ENCODE measurements at places on chromosomes 11 and 22.

GRCh38 chr11:32168924-32169323 lies 78.0 kb downstream of the RCN1 start:
- H3K4me1 ChIP-seq, result no peaks in the 10 kb centered on the region
- DNase-seq, result no peak
- H3K27me3 ChIP-seq, result no peaks in the 10 kb centered on the region
- no peak overlapping the region for H3K27ac ChIP-seq
- no peaks in the 10 kb centered on the region for H3K36me3 ChIP-seq
- H3K4me3 ChIP-seq, result no peak overlapping the region

GRCh38 chr11:102608699-102609098 lies 16.4 kb downstream of the MMP20 start:
- no peak overlapping the region for H3K27ac ChIP-seq
- no peaks in the 10 kb centered on the region for H3K27me3 ChIP-seq
- no peak for DNase-seq
- no peaks in the 10 kb centered on the region for H3K36me3 ChIP-seq

GRCh38 chr11:113043698-113044097 lies 82.5 kb downstream of the NCAM1 start:
- no peaks in the 10 kb centered on the region for H3K27me3 ChIP-seq
- H3K36me3 ChIP-seq, result no peaks in the 10 kb centered on the region
- no peak for DNase-seq
- H3K27ac ChIP-seq, result no peak overlapping the region
- no peak overlapping the region for H3K4me3 ChIP-seq

- H3K27me3 ChIP-seq, result no peaks in the 10 kb centered on the region
- no peaks in the 10 kb centered on the region for H3K4me1 ChIP-seq
- H3K4me3 ChIP-seq, result no peak overlapping the region
- H3K36me3 ChIP-seq, result no peaks in the 10 kb centered on the region
- H3K27ac ChIP-seq, result no peak overlapping the region
- DNase-seq, result no peak
Observed at GRCh38 chr11:126704096-126704495, 296.5 kb downstream of the KIRREL3 start.

DNA sequence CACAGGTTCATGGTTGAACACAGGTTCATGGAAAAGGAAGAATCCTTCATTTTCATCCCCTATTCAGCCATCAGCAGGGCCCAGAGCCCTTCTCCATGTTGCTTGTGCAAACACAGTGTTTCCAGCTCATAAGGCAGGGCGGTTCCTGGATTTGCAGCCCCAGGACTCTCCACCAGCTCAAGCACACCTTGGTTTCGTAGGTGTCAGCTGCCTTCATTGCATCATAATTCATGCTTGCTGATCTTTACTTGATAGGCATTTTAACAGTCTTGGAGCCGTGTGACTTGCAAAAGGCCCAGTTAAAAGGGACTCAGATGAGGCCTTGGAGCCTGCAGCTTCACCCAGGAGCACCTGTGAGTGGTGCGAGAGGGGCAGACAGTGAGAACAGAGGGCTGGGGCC lies 318.1 kb upstream of the B3GAT1 start:
- H3K27me3 ChIP-seq, result no peaks in the 10 kb centered on the region
- H3K36me3 ChIP-seq, result no peaks in the 10 kb centered on the region
- DNase-seq, result no peak
- peaks cover 16% of the 10 kb centered on the region for H3K4me1 ChIP-seq
- no peak overlapping the region for H3K4me3 ChIP-seq

DNA sequence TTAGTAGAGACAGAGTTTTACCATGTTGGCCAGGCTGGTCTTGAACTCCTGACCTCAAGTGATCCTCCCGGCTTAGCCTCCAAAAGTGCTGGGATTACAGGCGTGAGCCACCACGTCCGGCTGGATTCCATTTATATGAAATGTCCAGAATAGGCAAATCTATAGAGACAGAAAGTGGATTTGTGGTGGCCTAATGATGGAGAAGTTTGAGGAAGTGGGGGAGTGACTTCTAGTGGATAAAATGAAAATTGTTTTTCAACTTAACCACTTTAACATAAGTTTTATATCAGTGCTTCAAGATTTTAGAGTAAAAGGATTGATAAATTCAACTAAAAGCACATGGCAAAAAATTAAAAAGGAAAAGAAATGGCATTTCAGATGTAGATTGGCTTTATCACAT lies 66.2 kb downstream of the HIPK3 start:
- H3K4me3 ChIP-seq, result no peak overlapping the region
- no peaks in the 10 kb centered on the region for H3K27me3 ChIP-seq
- H3K4me1 ChIP-seq, result no peaks in the 10 kb centered on the region
- H3K27ac ChIP-seq, result no peak overlapping the region
- no peaks in the 10 kb centered on the region for H3K36me3 ChIP-seq
- no peak for DNase-seq

DNA sequence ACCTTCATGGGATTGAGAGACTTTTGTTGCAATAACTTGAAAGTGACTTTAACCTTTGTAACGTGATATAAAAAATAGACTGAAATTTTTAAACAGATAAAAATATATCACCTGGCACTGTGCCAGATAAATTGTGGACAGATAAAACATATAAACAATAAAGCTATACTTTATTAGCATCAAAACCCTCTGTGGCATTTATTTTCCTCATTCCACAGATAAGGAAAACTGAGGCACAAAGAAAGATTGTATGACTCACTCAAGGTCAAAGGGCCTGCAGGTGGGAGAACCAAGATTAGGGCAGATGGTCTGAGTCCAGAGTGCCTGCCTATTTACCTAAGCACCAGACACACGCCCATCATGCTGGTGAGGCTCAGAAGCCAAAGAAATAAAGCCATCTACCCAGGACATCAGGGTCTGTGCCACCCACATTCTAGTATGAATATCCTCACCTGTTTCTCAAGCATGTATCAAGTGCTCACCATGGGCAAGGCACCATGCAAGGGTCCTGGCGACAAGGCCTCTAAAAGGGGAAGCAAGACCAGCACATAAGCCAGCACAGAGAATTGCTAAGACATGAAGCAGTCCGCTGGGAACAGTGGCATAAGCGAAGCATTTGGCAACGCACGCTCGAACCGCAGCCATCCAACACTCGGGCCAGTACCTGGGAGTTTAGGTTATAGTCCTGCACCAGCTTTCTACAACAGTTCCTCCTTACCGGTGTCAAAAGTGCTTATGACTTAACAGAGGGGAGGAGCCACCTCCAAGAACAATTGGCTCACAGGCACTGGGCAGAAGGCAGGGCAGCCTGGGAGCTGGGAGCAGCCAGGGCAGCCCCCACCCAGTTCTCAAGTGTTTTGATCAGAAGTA lies 17.6 kb downstream of the MYH9 start:
- no peak for DNase-seq
- no peaks in the 10 kb centered on the region for H3K27me3 ChIP-seq
- peaks cover 51% of the 10 kb centered on the region for H3K4me1 ChIP-seq

DNA sequence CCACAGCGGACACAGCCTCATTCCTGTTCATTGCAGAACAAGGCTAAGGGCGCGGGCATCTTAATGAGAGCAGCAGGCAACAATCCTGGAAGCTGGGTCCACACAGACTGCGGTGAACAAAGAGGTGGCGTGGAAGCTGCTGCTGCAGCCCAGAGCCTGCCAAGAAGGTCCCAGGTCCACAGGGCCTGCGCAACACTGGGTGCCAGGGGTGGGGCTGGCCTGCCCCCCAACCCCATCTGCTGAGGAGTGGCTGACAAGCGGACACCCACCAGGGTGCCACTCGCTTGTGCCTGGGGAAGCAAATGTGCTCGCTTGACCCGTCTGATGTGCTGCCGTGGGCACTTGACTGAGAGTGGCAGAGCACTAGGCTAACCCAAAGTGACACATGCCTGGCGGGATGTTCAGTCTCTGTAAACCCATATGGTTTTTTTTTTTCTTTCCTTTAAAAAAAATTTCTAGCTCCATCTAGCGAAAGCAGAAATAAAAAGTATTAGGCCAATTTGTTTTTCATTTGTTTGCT lies 83.2 kb upstream of the PITPNB start:
- no peaks in the 10 kb centered on the region for H3K4me1 ChIP-seq
- H3K27ac ChIP-seq, result no peak overlapping the region
- no peaks in the 10 kb centered on the region for H3K27me3 ChIP-seq
- H3K4me3 ChIP-seq, result no peak overlapping the region

DNA sequence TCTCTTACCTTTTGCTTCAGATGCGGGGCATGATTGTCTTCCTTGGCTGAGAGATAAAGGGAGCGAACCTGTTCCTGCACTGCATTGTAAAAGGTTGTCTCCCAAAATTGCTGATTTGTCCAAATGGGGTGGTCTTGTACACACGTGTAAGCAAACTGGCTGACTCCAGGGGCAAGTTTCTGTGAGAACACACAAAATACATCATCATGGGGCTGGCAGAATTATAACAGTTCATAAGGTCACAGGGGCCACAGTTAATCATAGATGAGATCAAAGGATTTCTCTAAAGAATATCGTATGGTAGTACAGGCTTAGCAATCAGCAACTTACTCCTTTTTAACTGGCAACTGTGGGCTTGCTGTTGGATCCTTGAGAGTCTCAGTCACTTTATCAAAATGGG lies 194.3 kb downstream of the SWAP70 start:
- H3K36me3 ChIP-seq, result peaks cover 21% of the 10 kb centered on the region
- H3K27ac ChIP-seq, result no peak overlapping the region

- no peaks in the 10 kb centered on the region for H3K36me3 ChIP-seq
- H3K4me3 ChIP-seq, result no peak overlapping the region
- H3K27ac ChIP-seq, result no peak overlapping the region
- peaks cover 2% of the 10 kb centered on the region for H3K4me1 ChIP-seq
- no peak for DNase-seq
- no peaks in the 10 kb centered on the region for H3K27me3 ChIP-seq
Observed at GRCh38 chr22:48507171-48507570, 1320.5 kb downstream of the BRD1 start.

DNA sequence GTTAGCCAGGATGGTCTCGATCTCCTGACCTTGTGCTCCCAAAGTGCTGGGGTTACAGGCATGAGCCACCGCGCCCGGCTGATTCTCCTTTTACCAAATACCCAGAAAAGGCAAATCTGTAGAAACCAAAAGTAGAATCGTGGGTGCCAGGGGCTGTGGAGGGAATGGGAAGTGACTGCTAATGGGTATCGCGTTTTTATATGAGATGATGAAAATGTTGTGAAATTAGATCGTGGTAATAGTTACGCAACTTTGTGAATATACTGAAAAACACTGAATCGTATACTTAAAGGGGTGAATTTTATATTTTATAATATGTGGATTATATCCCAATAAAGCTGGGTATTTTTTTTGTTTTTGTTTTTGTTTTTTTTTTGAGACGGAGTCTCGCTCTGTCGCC lies 48.2 kb upstream of the CREB3L1 start:
- H3K4me3 ChIP-seq, result no peak overlapping the region
- H3K4me1 ChIP-seq, result peaks cover 4% of the 10 kb centered on the region
- H3K36me3 ChIP-seq, result no peaks in the 10 kb centered on the region
- peaks cover 13% of the 10 kb centered on the region for H3K27me3 ChIP-seq
- no peak for DNase-seq

GRCh38 chr11:83158357-83158786 lies 1.4 kb downstream of the PCF11 start:
- no peak for DNase-seq
- H3K4me1 ChIP-seq, result peaks cover 13% of the 10 kb centered on the region
- H3K27ac ChIP-seq, result no peak overlapping the region
- peak overlapping the region; percentile 95 for H3K4me3 ChIP-seq
- peaks cover 4% of the 10 kb centered on the region for H3K36me3 ChIP-seq
